SJCRH30 (cell line): ENCODE measurements at places on chromosomes 4 and X. TPM values are rescaled to one million over a fixed set of nuclear protein-coding genes. Genes with fewer than 3 reads are reported as not detected.

Gene PHOX2B
- total RNA-seq: not detected in 2 replicates

Gene NAAA
- total RNA-seq: 11.3 and 11.8 TPM in 2 replicates

DNA sequence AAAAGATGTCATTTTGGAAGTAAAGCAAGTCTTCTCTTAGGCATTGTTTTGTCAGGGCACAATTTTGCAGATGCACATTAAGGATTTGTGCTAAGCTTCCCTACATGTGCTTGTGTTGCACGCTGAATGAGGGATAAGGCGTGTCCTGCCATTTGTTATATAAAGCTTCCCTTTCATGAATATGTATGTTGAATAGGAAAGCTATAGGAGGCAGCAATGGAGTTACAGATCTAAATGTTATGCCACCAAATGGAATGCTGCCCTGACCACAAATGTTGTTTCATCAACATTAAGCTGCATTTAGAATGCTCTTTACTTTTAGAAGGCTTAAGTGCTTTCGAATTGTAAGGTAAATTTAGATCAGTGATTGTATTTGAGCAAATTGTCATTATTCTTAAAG, 20.9 kb downstream of the SGMS2 start:
- H3K27ac ChIP-seq: no peak overlapping the region
- H3K4me1 ChIP-seq: no peaks in the 10 kb centered on the region
- no peak for DNase-seq

- H3K27me3 ChIP-seq: no peaks in the 10 kb centered on the region
- no peak overlapping the region for H3K4me3 ChIP-seq
- H3K36me3 ChIP-seq: 0 out of 2 replicates have a peak, but pooled peaks cover 2% of the 10 kb centered on the region
- no peaks in the 10 kb centered on the region for H3K4me1 ChIP-seq
- no peak overlapping the region for H3K27ac ChIP-seq
Measured at GRCh38 chrX:153596981-153597750, 1.8 kb downstream of the CCNQ start.

DNA sequence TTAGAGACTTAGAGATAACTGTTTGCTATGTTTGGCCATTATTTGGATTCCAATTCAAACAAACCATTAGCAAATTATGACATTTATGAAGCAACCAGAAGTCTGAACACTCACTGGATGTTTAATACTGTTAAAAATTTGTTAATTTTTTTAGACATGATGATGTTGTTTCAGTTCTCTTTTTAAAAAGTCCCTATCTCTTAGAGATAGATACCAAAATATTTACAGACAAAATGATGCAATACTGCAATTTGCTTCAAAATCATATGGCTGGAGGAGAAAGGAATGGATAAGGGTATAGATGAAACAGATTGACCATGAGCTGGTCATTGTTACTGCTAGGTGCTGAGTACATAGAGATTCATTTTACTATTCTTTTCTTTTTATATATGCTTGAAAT, 534.6 kb downstream of the BCOR start:
- H3K4me1 ChIP-seq: no peaks in the 10 kb centered on the region
- H3K27me3 ChIP-seq: no peaks in the 10 kb centered on the region
- DNase-seq: no peak
- no peak overlapping the region for H3K27ac ChIP-seq

DNA sequence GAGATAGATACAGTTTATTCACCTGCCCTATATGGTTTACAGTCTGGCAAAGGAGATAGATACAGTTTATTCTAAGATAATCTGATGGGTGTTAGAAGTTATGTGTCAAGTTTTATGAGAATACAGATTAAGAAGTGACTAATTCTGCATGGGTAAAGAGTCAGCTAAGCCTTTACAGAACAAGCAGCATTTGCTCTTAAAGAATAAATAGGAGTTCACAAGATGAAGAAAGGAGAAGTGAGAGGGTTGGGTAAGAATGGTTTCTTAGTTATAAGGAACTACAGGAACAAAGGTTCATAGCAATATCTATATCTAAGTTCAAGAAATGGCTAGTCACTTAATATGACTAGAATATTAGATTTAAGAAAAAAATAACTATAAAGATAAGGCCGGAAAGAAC, 47.6 kb downstream of the THOC2 start:
- H3K27me3 ChIP-seq: no peaks in the 10 kb centered on the region
- DNase-seq: no peak
- no peak overlapping the region for H3K4me3 ChIP-seq
- H3K27ac ChIP-seq: no peak overlapping the region

- no peak for DNase-seq
- no peaks in the 10 kb centered on the region for H3K27me3 ChIP-seq
Measured at GRCh38 chr4:68831642-68832041, 15.8 kb downstream of the UGT2B10 start.

DNA sequence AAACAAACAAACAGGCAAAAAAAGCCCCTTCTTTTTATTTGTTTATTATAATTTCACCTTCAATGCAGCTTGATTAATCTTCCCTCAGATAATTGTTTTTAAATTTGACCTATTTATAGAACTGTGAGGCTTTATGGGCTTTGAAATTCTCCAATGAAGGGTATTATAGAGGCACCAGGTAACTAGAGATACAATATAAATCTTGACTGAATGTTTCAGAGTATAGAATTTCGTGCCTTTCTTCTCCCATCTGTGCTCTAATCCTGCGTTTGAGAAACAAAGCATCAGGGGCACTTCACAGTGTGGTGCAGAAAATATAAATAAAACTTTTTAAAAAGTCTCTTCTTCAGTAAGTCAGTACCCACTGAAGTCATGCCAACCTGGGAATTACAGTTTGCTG, 120.9 kb downstream of the ANKRD50 start:
- DNase-seq: no peak
- no peaks in the 10 kb centered on the region for H3K36me3 ChIP-seq
- peaks cover 4% of the 10 kb centered on the region for H3K4me1 ChIP-seq
- H3K4me3 ChIP-seq: no peak overlapping the region
- no peak overlapping the region for H3K27ac ChIP-seq

GRCh38 chr4:3765271-3766035, 732 bp upstream of the ADRA2C start:
- H3K4me3 ChIP-seq: peak overlapping the region; percentile 47
- DNase-seq: peak; percentile 73
- H3K36me3 ChIP-seq: no peaks in the 10 kb centered on the region
- H3K27ac ChIP-seq: no peak overlapping the region

DNA sequence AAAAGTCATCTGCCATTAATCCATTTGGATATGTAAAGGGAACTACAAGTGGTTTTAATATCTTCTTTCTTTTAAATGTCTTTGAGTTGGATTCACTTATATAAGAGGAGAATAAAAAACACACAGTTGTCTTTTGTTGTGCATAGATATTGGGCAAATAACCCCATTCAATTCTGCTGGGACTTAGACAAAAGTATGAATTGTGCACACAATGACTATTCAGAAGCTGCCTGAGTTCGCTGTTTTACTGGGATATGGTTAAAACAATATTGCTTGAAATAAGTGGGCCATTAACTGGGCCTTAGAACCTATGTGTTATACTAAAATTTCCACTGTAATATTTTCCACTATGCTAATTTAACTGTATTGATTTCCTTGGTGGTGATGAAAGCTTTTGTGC, 71.7 kb downstream of the PCYT1B start:
- no peaks in the 10 kb centered on the region for H3K36me3 ChIP-seq
- H3K4me1 ChIP-seq: no peaks in the 10 kb centered on the region
- no peak overlapping the region for H3K4me3 ChIP-seq
- DNase-seq: no peak
